Pancreas (tissue), 10 donors: ENCODE measurements at places on chromosomes 12 and 14.

GRCh38 chr12:72146495-72146894 is 125.7 kb upstream of the TRHDE start:
- no peaks in the 10 kb centered on the region for H3K27me3 ChIP-seq
- H3K4me1 ChIP-seq, result no peaks in the 10 kb centered on the region
- DNase-seq, result no peak
- H3K27ac ChIP-seq, result no peak overlapping the region
- no peaks in the 10 kb centered on the region for H3K36me3 ChIP-seq
- H3K4me3 ChIP-seq, result no peak overlapping the region

GRCh38 chr14:69873877-69874780 is 5.1 kb upstream of the SMOC1 start:
- no peaks in the 10 kb centered on the region for H3K27me3 ChIP-seq
- H3K4me1 ChIP-seq, result peaks cover 12% of the 10 kb centered on the region
- no peak for DNase-seq
- H3K4me3 ChIP-seq, result no peak overlapping the region
- no peaks in the 10 kb centered on the region for H3K36me3 ChIP-seq
- no peak overlapping the region for H3K27ac ChIP-seq

- H3K4me1 ChIP-seq, result no peaks in the 10 kb centered on the region
- H3K27ac ChIP-seq, result no peak overlapping the region
- no peaks in the 10 kb centered on the region for H3K36me3 ChIP-seq
- DNase-seq, result no peak
- no peak overlapping the region for H3K4me3 ChIP-seq
These were observed 10.8 kb upstream of the TMEM120B start for GRCh38 chr12:121701667-121702277.

GRCh38 chr12:50981319-50982239 is 29.2 kb downstream of the HIGD1C start:
- H3K27me3 ChIP-seq, result no peaks in the 10 kb centered on the region
- DNase-seq, result no peak
- peaks cover 22% of the 10 kb centered on the region for H3K4me1 ChIP-seq
- no peak overlapping the region for H3K4me3 ChIP-seq
- no peak overlapping the region for H3K27ac ChIP-seq

- no peaks in the 10 kb centered on the region for H3K4me1 ChIP-seq
- no peak overlapping the region for H3K4me3 ChIP-seq
- H3K27me3 ChIP-seq, result no peaks in the 10 kb centered on the region
- H3K27ac ChIP-seq, result no peak overlapping the region
These were observed 20.7 kb downstream of the C12orf42 start for GRCh38 chr12:103475073-103475472.

- H3K27ac ChIP-seq, result no peak overlapping the region
- peaks cover 3% of the 10 kb centered on the region for H3K4me1 ChIP-seq
- no peak for DNase-seq
- H3K36me3 ChIP-seq, result no peaks in the 10 kb centered on the region
These were observed 27.1 kb upstream of the YY1 start for GRCh38 chr14:100211893-100212292.

DNA sequence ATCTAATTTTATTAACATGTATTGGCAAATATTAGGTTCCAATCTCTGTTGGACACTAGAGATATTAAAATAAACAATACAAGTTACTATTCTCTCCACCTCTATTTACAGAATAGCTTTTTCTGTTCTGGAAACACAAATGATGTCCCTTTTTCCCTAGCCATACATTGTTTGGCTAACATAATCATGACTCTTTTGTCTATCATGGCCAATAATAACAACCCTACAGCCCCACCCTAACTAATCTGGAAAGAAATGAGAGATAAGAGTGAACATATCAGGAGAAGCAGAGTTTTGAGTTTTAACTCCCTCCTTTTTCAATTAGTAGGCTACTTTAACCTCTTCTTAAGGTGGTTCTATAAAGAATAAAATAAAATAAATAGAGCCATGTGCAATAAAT is 40.2 kb downstream of the RASSF9 start:
- H3K36me3 ChIP-seq, result no peaks in the 10 kb centered on the region
- no peaks in the 10 kb centered on the region for H3K4me1 ChIP-seq
- no peak for DNase-seq
- no peak overlapping the region for H3K27ac ChIP-seq
- H3K4me3 ChIP-seq, result no peak overlapping the region

DNA sequence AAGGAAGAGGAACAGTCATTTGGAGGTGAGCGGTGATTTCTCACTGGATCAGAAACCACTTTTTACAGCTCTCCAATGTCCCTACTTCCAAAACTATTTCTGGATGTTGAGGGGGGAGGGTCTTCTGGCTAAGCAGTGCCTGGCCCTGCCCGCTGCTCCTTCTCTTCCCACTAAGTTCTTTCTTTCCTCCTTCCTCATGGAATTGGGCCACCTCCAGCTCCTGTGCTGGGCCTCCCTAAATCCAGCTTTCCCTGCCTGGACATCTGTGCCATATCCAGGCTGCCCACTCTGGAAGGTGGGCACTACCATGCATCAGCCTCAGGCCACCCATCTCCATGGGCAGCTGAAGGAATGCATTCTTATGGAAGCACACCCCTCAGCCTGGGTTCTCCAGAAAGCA is 11.5 kb downstream of the DHRS2 start:
- no peaks in the 10 kb centered on the region for H3K36me3 ChIP-seq
- no peak overlapping the region for H3K4me3 ChIP-seq
- no peaks in the 10 kb centered on the region for H3K4me1 ChIP-seq
- H3K27me3 ChIP-seq, result no peaks in the 10 kb centered on the region
- H3K27ac ChIP-seq, result no peak overlapping the region
- DNase-seq, result no peak
